ENCODE measurements at places on chromosomes 11 and 22.

DNA sequence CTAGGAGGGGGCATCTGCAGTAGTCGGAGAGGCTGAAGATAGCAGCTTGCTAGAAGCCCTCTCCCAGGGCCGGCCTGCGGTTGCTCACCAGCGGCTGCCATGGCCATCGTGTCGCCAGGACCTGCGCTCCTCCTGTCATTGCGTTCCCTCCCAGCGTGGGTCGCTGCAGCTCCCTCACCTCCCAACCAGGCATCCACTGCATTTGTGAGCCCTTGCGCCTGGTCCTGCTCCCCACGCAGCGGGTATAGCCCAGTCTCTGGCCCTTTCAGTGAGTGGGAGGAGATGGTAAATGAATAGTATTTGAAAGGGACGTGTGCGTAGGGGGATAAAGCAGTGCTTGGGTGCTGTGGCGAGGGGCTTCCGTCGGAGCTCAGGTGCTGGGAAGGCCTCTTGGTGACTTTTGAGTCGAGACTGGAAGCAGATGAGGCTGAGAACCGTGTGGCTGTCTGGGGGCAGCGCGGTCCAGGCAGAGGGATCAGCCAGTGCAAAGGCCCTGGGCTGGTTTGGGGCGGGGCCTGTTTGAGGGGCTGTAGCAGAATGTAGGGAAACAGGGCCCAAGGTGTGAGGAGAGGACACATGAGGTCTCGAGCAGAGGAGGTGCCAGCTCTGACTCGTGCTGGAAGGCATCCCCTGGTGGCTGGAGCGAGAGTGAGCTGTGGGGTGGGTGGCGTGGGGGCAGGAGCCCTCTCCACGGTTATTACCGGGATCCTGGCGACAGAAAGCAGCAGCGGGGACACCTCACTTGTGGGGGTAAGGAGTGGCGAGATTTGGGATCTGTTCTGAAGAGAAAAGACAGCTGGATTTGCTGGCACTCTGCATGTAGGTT lies 39.3 kb downstream of the LRP5 start:
- DNase-seq = no peak

- DNase-seq = no peak
Observed at GRCh38 chr11:119493712-119494111, 70.7 kb upstream of the THY1 start.

GRCh38 chr11:133163463-133164419 lies 368.6 kb downstream of the OPCML start:
- peak; percentile 22 for DNase-seq

GRCh38 chr11:76140912-76141574 lies 65.3 kb downstream of the WNT11 start:
- no peak for DNase-seq

DNA sequence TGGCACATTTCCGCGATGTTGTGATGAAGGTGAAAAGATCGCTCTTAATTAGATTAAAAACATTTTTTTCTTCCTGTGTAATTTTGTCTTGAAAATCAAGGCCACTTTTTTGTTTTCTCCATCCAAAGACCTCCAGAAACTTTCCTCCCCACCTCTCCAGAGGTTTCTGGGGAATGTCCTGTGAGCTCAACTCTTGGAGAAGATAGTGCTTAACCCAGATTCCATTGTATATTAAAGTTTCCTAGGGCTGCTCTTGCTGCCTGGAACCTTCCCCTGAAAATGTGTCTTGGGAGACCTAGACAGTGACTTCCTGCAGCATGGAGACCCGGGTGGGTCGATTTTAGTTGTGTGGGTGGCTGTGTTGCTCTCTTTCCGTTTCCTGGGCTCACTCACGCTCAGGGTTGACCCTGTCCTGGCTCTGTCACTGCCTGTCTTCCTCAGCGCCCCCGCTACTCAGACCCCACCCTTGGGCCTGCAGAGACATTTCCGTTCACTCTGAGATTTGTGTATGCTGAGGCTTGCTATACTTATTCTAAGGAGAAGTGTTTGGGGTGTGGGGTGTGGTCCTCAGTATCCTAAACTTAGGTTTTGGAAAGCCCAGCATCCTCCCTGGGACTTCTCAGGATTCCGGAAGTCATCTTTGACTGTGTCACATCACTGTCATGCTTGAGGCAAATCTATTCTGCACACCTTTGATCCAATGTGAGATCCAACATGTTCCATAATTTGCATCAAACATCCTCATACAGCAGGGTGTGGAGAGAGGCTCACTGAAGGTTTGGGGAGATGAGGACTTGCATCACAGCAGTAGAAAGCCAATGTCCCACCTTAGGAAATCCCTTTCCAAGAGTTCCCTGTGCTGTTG lies 47.2 kb downstream of the KCNQ1OT1 start:
- no peak for DNase-seq

DNA sequence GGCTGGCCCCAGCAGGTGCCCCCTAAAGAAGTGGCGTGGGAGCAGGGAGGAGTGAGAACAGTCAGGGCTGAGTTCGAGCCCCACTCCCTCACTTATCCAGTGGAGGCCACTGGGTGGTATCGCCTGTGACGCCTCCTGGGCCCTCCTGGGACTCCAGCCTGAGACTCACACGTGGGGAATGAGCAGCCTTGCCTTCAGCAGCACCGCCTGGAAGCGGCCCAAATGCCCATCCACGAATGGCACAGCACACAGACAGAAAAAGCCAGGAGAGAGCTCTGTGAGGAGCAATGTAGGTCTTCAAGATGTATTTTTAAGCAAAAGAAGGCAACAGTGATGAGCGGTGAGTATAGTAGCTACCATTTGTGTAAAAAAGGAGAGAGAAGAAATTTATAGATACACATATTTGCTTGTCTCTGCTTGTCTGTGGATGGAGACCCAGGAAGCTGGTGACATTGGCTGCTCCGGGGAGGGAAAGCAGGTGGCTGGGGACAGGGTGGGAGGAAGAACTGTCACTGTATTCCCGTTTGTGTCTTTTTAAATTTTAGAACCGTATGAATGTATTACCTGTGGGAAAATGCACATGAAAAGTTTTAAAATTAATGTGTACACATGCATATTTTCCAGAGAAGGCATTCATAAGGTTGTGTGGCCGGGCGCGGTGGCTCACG lies 13.2 kb downstream of the KCNJ4 start:
- DNase-seq = no peak

GRCh38 chr11:126185259-126186024 lies 26.0 kb downstream of the RPUSD4 start:
- DNase-seq = no peak

DNA sequence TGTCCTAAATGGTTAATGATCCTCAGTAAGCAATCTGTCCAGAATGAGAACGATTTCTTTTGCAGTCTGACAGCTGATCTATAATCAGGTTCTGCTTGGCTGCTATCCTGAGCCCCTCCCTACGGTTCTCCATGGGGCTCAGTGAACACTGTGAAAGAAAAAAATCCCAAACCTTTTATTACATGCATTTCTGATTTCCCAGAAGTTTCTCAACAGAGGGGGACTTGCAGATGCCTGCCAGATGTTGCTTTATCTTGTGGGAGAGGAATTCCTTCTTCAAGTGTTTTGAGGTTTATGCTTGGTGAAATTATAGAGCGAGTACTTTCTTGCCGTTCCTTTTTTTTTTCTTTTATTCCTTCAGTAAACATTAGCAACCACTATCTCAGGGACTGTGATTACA lies 531.9 kb upstream of the ISX start:
- no peak for DNase-seq

DNA sequence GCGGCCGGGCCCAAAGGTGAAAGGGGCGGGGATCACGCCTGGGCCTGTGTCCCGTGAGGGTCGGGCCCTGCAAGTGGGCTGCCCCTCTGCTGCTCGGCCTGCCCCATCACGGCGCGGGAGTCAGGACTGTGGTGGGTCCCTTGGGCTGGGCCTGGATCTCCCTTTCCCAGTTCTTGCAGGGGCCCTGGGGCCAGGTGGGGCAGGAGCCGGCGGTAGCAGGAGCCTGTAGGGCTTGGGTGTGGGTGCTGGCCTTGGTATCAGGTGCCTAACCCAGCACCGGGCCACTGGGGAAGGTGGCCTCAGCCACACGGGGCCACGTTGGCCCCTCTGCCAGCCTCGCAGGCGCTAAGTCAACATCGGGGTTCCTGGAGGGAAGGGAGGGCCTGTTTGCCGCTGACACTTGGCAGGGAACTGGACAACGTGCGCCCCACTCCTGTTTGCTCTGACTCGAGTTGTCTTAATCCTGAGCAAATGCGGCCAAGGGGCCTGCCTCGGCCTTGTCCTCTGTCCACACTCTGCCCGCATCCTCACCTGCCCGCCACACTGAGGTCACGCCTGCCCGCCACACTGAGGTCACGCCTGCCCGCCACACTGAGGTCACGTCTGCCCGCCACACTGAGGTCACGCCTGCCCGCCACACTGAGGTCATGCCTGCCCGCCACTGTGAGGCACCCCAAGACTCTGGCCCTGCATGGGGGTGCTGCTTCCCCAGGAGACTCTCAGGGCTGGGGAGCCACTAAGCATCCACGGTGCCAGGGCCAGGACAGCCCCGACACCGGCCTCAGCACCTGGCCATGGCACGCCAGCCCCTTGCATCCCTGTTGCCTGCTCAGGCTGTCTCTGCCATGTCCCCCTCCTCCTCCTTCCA lies 14.2 kb upstream of the MUC5B start:
- no peak for DNase-seq

- DNase-seq = no peak
Observed at GRCh38 chr11:2140411-2141400, 1.5 kb upstream of the IGF2 start.

DNA sequence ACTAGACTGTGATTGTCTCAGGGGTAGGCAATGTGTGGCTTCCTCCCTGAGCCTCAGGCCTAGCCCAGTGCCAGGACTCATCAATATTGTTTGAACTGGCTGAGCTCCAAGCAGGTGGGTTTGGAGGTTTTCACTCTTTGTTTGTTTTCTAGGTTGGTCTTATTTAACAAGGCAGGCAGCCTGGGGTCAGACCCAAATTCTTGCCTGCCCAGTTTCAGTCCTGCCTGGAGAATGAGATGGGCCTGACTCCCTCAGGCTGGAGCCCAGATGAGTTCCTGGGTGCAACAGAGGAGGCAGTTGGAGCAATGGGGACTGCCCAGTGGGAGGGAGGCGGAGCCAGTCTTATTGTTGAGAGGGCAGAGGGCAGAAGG lies 28.3 kb upstream of the TP53I11 start:
- no peak for DNase-seq

DNA sequence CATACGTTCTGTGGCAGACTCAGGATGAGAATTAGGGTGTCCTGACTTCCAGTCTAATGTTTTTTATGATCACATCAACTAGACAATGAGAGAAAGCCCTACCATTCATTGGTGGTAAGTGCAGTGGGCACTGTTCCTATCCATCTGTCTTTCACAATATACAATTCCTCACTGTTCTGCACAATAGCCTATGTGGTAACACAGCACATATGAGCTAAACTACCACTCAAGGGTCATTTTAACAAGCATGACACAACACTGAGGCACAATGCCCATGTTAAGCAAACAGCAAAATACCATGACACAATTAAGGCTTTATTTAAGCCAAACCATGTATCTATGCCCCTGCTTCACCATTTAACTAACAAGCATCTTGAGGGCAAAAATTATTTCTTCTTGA lies 52.3 kb downstream of the SIK3 start:
- DNase-seq = no peak

GRCh38 chr11:113436672-113437252 lies 38.4 kb downstream of the DRD2 start:
- no peak for DNase-seq

GRCh38 chr11:117625237-117625636 lies 171.8 kb downstream of the DSCAML1 start:
- no peak for DNase-seq

DNA sequence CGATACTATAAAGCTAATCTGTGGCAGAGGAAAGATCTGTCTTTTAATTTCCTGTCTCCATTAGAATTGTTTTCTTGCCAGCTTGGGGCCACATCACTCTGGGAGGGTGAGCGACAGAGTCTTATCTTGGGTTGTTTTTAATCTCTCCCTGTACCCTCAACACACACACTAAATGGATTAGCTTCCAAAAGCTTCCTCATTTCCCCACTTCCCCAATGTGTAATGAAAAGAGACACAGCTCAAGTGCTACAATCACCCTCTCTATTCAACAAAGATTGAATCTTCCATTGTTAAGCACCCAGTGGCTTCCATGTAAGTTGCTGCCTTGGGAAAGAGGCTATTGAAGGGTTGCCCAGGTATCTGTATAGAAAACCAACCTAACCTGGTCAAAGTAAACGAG lies 6.1 kb upstream of the ASCL3 start:
- DNase-seq = no peak

GRCh38 chr22:28900379-28900925 lies 17.1 kb downstream of the ZNRF3 start:
- DNase-seq = no peak

DNA sequence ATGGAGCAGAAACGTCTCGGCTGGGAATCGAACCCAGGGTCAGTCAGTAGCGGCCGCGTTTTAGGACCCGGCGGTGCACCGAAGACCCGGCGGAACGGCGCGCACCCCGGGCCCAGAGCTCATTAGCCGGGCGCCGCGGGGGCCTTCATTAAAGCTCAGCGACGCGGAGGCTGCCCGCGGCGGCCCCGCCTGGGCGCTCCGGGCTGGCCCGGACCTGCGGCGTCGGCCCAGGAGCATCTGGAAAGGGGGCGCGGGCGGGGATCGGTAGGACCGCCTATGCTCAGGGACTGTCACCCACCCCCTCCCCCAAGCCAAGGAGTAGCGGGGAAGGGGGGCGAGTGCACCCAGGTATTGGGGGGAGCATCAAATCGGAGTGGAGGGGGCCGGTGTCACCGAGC lies 52.2 kb downstream of the CYTH4 start:
- no peak for DNase-seq

- no peak for DNase-seq
Observed at GRCh38 chr22:32612834-32613233, 138.2 kb downstream of the FBXO7 start.

GRCh38 chr22:38177926-38178604 lies 3.6 kb downstream of the PLA2G6 start:
- DNase-seq = no peak

- no peak for DNase-seq
Observed at GRCh38 chr11:7490054-7490453, 4.7 kb downstream of the OLFML1 start.

GRCh38 chr11:9530901-9531625 lies 42.4 kb upstream of the WEE1 start:
- DNase-seq = no peak

GRCh38 chr11:17927681-17928343 lies 85.0 kb downstream of the SERGEF start:
- no peak for DNase-seq

GRCh38 chr22:23180301-23180892 lies at the start of gene BCR:
Gene BCR, plus strand, starts transcription at chr22:23180509. Its CDS starts 452 bp downstream, at chr22:23180961.
- DNase-seq = no peak

GRCh38 chr11:9754010-9754471 lies 90.2 kb downstream of the SWAP70 start:
- no peak for DNase-seq

DNA sequence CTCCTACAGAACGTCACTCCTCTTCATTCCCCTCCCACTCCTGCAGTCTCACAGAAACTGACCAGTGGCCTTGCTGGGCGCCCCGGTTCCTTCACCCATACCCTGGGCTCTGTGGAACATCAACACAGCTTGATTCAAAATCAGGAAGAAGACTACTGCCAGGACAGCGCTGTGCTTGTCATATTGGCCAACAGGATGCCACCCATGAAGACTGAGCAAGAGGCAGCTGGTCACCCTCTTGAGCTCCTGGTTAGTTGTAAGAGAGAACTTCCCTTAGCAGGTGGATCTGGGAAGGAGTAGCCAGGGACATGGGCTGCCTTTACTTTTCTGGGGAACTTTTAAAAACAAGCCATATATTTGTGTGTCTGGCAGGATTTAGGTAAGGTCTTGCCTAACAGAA lies 110.4 kb upstream of the TIMP3 start:
- no peak for DNase-seq
